ENCODE measurements at places on chromosomes 2 and 18.

GRCh38 chr2:193810533-193810932, 1615.8 kb upstream of the TMEFF2 start:
- no peak for DNase-seq

- no peak for DNase-seq
Observed at GRCh38 chr2:178295115-178295514, 100.8 kb downstream of the OSBPL6 start.

DNA sequence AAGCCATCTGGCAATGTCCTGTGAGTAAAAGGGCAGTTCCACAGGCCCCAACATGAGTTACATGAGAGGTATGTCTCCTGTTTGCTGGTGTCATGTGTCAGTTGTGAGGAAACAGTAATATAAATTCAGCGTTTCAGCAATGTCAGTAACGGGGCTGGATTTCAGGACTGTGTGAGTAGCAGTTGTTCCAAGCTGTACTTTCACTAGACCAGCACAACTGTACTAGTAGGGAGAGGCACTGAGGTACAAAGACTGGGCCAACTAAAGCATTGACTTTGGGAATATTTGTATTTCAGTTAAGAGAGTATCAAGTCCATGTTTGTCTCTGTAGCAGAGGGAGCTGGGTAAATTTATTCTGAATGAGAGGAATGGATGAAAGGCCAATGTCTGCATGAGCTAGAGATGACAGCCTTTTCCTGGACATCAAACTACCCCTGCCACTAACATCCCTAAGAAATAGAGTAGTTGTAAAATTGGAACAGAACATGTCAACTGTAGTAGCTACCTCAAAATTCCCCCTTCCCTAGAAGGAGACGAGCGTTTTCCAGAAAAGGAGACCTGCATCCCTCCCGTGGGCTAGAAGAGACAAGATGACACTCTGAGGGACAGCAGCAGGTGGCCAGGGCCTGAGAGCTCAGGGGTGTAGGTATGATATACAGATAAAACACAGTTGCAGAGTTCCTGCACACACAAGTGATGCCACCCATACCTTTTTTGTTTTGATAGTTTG, 24.4 kb downstream of the EIF4E2 start:
- DNase-seq: no peak

DNA sequence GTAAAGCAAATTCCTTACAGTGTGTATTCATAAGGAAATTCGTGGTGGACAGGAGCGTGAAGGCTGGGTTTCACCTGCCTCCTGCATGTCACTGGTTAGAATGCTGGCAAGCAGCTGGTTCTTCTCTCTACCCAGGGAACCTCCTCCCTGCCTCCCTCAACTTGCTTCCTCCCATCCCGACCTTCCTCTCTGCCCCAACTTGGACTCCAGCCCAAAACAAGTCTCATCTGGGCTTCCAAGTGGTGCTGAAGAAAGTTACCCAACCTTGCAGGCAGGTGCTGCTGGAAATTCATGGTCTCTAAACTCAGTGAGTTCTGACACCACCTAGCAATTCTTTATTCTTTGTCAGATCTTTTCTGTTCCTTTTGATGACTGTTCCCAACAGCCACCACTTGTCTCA, 184.5 kb downstream of the BCL2 start:
- DNase-seq: no peak

GRCh38 chr2:239005586-239005985, 157.7 kb downstream of the TWIST2 start:
- no peak for DNase-seq

DNA sequence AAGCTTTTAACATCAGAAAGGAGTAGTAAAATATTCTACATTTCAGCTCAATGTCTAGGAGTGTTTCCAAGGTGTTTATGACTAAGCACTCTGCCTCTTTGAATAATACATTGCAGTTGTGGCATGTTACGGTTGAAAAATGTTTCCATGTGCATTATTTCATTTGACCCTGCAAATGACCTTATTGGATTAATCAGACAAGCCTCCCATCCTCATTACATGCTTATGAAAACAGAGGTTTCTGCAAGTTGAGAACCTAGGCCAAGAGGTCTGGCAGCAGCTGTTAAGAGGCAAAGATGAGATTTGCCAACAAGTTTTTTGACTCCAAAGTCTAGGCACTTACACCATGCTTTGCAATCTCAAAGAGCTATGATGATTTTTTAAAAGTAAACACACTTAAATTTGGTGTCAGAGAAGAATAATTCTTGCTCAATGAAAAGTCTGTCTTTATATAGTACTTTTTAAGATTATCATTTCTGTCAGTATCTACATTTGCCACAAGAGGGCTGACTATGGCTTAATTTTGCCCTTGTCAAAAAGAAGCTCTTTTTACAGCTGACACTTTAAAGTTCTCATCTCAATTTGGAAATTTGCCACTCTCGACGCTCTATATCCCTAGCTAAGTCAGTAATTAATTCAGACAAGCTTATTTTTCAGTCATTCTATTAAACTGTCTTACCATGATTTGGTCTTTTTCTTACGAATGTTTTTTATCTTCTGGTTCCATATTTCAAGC, 260.6 kb downstream of the PAX3 start:
- DNase-seq: no peak

DNA sequence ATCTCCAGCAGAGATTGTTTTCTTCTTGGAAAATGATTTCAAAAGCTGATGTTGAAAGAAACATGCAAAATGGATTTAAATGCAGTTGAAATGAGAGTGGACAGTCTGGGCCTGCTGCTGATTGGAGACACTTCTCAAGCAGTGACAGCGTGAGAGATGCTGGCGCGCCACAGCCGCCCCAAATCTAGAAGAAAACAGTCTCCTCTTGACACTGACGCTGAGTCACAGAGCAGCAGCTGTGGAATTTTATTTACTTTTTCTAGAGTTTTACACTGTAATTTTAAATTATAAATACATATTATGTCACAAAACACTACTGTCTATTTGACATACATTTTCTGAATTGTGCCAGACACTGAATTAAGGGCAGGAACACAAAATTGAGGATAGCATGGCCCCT, 121.8 kb upstream of the TMEM200C start:
- DNase-seq: no peak

DNA sequence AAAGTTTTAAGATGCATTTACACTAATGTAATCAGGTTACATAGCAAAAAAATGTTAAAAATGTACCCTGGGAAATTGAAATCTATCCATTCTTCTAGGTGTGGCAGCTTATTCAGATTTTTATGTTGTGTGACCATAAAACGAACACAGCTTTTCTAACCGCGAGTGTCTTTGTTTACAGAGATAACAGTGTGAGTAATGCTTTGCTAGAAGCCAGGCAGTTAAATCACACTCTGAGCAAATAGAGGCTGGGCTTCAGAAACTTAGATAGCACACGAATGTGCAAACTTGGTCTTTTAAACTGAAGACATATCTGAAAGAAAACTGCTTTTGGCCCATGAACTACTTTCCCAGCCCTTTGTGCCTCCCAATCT, 116.1 kb downstream of the SPTBN1 start:
- no peak for DNase-seq

GRCh38 chr18:43692099-43692690, 414.9 kb upstream of the SYT4 start:
- no peak for DNase-seq

GRCh38 chr2:88690591-88691338, 708 bp upstream of the RPIA start:
- peak; percentile 65 for DNase-seq
